ENCODE measurements at places on chromosomes 7 and 10.

- DNase-seq, result peak; percentile 26
These were observed 225.4 kb upstream of the ZWINT start for GRCh38 chr10:56586461-56586891.

DNA sequence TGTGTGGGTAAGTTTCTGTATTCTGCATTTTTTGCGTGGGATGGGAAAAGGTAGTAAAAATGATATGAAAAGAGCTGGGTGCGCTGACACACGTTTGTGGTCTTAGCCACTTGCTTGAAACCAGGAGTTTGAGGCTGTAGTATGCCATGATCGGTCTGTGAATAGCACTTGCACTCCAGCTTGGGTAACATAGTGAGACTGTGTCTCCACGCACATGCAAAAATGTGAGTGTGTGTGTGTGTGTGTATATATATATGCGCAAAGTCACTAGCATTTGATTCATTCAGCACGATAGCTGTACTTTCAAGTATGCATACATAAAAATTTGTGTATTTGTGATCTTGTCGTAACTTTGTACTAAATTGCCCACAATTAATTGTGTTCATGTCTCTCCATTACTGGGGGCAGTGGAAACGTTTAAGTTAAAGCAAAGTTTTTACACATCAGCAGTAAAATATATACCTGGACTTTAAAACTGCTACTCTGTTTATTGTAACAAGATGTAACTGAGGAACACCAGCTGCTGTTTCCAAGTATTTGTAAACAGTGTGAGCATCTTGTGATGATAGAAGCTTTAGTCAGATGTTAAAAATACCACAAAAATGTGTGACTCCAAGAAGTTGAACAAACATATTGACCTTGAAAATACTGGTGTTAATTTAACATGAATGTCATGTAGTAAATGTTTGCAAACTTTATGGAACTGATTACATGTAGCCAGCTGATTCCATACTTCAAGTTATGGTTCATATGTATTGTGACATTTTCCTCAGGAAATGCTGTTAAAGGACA lies 1.6 kb downstream of the ZRANB1 start:
- no peak for DNase-seq

GRCh38 chr7:156560075-156560474 lies 80.5 kb upstream of the RNF32 start:
- DNase-seq, result no peak

DNA sequence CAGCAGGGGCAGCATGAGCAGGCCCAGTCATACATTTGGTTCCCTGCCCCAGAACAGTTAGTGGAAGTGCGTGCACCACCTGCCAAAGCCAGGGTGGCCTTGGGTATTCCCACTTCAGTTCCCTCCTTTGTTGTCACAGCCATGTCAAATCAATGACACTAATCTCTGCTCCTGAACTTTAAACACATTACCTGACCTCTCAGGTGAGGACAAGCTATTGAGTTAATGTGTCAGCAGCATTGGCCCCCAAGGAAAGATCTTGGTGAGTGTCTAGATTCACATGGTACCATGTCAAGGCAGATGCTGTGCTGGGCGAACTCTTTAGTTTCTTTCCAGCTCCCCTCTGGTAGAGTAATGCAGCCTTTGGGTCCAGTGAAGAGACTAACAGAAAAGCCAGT lies 2.1 kb downstream of the CYP3A5 start:
- no peak for DNase-seq

DNA sequence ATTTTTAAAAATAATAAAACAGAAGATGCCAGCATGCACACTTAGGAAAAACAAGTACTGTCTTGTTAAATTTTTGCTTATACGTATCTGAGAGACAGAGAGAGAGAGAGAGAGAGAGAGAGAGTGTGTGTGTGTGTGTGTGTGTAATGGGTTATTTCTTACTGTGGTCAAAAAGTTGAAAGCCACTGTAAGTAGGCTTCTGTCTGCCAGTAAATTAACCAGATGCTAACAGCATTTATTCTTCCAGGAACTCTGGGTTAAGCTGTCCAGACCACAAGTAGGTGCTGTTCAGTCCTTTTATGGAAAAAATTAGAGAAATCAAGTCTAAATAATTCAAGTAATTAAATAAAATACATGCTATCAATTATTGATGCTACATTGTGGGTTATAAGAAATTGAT lies 39.7 kb downstream of the RNF32 start:
- DNase-seq, result no peak

DNA sequence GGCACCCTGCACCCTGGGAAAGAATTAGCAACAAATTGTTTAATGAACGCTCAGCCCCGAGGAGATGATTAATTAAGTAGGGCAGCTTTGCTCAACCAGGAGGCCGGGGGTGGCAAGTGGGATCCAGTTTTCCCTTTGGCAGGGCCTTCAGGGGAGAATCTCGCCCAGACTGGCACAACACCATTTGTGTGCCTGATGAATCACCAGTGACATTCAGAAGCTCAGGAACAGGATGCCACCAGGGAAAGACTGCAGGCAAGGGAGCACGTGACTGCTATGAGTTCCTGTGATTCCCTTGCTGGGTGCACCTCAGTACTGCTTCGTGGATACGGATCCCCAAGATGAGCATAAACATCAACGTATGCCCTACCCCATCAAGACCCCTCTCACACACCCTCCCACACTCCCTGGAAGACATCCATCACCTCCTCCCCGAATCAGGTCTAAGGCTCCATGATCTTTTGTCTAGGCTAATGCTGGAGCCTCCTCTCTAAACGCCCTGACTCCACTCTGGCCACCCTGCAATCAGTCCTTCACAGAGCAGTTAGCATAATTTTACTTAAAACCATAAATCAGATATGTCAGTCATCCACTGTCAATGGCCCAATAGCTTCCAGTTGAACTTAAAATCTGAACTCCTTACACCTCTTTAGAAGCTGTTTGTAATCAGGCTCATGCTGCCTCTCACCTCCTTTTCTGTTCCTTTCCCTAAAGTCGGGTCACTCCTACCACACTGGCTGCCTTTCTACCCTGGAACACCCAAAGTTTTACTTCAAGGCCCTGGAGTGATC lies 109.2 kb upstream of the AGK start:
- no peak for DNase-seq

- no peak for DNase-seq
These were observed 129.1 kb upstream of the AMPH start for GRCh38 chr7:38760226-38760625.

- no peak for DNase-seq
These were observed 2.1 kb upstream of the ADAM8 start for GRCh38 chr10:133278577-133279265.

DNA sequence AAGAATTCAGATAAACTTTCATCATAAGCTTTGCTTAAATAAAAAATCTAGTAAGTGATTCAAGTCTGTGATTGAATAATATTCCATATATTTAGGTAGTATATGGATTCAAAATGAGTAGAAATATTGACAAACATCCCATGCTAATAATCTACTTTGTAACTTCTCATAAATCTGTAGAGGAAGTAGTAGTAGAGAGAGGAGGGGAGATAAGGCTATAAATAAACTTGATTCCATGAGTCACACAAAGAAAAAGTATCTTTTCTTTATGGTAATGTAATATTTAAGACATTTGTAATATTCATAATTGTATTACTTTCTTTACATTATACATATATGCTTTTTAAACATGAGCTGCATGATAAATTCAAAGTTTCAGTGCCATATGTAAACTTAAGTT lies 25.6 kb upstream of the CD36 start:
- DNase-seq, result no peak

- no peak for DNase-seq
These were observed 319.8 kb downstream of the ADARB2 start for GRCh38 chr10:1417574-1417973.
